ENCODE measurements at places on chromosomes 2 and 18. TPM values are rescaled to one million over a fixed set of nuclear protein-coding genes. Genes with fewer than 3 reads are reported as not detected.

DNA sequence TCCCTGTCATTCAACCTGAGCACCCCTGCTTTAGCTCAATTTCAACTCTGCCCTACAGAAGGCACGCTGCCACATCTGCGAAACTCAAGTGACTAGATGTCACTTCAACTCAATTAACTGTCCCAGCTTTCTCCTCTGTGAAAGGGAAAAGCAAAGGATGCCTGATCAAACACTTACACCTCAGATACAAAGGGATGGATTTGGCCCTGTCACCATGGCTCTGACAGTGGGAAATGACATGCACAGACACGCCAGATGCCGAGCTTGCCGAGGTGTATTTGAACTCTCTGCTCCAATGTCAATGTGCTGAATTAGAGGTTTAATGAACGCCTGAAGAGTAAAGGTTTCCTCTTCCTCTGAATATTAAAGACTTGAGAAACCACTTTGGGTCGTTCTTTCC is 481.1 kb downstream of the CBLN2 start:
- no peaks in the 10 kb centered on the region for H3K36me3 ChIP-seq
- H3K4me3 ChIP-seq: no peak overlapping the region
- H3K27ac ChIP-seq: no peak overlapping the region
- H3K27me3 ChIP-seq: no peaks in the 10 kb centered on the region
- DNase-seq: no peak

EFR3B gene
- 0.42 TPM for total RNA-seq

DNA sequence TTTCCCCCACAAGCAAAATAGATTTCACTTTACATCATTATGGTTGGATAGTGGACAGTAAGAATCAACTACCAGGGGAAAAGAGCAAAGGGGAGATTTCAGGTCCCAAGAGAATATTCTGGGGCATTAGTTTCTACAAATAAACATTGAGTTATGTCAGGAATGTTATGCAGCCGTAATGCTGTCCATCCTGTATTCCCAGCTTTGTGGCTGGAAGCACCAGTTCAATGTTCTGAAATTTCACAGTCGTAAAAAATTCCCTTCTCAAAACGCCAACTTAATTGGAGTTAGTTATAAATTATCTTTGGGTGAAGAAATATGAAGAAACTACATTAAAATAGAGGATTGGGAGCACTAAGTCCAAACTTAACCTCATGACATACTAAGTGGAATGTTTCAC is 141.5 kb upstream of the FIGN start:
- H3K4me1 ChIP-seq: no peaks in the 10 kb centered on the region
- DNase-seq: no peak
- H3K27me3 ChIP-seq: no peaks in the 10 kb centered on the region
- no peaks in the 10 kb centered on the region for H3K36me3 ChIP-seq

DNA sequence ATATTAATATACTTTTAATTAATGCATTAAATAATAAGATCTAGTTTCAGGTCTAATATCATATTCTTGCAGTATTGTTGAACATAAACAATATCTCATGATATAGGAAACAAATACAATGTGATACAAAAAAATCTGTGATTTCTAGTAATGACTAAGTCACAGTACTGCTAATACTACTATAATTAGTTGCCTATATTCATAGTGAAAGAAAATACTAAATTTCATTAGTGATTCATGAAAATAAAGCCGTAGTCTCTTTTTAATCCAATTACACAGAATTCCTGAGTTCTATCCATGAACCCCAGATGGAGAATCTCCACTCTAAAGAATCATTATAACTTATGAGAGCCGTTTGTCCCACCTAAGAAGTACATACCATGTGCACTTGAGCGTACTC is 266.3 kb upstream of the ACVR2A start:
- no peak for DNase-seq
- H3K4me1 ChIP-seq: no peaks in the 10 kb centered on the region
- no peak overlapping the region for H3K27ac ChIP-seq
- no peaks in the 10 kb centered on the region for H3K27me3 ChIP-seq

DNA sequence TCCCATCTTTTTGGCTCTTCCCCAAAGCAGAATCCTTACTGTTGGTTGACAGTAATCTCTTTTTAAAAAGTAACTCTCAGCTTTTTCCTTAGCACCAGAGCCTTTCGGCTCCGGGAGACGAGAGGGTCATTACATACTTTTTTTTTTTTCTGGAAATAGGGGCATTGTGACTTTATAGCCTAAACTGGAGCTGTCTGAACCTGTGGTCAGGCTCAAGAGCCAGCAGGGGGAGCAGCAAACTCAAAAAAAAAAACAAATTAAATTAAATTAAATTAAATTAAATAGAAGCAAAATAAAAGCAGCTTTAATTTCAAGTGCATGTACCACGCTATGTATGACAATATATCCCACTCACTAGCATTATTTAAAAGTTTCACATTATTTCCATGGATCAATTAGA is 156.6 kb downstream of the DTNA start:
- no peak overlapping the region for H3K4me3 ChIP-seq
- no peak for DNase-seq
- H3K27ac ChIP-seq: peak overlapping the region; percentile 92
- H3K36me3 ChIP-seq: peaks cover 4% of the 10 kb centered on the region

PTMA gene
- total RNA-seq: 2,216 TPM

All from activated naive CD4-positive, alpha-beta T cell treated with anti-CD3 and anti-CD28 coated beads for 36 hours (primary cell).